ENCODE measurements at places on chromosomes 16 and 17.
A peak's percentile ranks its signal among the peaks of the same experiment; 100 is the strongest.

DNA sequence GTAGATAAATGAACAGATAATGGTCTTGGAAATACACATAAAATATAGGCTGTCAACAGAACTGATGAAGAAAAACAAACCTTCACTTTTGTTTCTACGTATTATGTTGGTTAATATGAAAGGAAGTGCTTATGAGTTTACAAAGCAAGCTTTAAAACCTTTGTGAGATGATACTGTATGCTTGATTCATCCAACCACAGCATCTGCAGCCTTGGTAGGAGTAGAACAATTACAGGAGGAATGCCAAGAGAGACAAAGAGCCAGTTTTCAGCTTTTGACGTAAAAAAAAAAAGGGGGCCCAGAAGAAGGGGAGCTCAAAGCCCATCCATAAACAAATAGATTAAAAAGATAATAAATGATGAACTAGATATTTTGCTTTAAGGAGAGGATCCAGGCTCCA, 13.3 kb downstream of the FAM20A start:
- DNase-seq = no peak

DNA sequence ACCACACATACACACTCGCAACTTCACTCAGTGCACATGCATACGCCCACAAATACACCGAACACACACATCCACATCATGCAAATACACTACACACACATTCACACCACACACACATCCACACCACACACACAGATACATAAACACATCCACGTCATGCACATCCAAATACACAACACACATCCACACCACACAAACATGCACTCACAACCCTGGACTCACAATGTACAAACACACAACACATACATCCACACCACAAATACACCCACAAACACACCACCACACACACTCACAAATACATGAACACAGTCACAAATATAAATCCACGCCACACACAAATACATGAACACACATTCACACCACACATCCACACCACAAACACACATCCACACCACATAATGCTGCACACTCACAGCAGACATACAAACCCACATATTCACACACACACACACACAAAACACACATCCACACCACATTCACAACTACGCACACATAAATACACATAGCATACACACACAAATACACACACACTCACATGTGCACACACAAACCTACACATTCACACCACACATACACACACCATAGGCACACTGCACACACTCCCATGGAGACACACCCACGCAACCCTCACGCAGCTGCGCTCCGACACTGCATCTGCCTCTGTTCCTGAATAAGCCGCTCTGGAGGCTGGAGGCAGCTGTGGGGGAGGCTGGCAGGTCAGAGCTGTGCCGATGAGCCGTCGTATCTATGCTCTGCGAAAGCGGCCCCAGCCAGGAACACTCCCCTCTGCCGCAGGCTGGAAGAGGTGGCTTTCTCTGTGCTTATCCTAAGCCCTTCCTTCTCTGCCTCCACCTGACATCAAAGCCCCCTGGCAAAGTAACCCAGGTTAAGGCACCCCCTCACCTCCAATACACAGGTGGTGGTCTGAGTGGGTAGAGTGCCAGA, 141.8 kb downstream of the GRIN2A start:
- no peak for DNase-seq

DNA sequence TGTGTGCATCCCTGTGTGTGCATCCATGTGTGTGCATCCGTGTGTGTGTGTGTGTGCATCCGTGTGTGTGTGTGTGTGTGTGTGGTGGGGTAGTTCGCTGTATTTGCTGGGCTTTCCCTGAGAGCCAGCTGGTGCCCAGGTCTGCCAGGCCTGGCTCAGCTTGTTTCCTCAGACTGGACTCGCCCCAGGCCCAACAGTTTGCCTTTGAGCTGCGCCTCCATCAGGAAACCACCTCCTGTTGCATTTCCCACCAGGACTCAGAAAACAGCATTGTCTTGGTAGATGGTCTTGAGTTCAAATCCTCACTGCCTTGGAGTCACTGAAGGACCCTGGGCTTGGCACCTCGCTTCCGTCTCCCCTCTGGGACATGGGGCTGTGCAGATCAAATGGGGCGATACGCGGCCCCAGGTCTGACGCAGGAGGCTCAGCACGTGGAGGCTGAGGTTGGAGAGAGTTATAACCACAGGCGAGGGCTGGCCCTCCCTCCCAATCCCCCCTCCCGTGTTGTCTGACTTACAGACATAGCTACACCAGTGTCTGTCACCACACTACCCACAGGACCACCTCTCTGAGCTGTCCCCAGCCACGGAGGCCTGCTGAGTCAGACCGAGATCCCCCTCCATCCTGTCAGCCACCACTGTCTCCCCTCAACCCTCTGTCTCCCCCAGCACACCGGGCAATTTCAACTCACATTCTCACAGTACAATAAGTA, 4.7 kb downstream of the ITGAE start:
- no peak for DNase-seq

GRCh38 chr17:67376737-67377487, at the start of gene PITPNC1:
TSS of gene PITPNC1 (plus strand) at chr17:67377281.
- peak; percentile 31 for DNase-seq

- no peak for DNase-seq
Measured at GRCh38 chr16:57409870-57410587, 5.5 kb downstream of the CCL17 start.

DNA sequence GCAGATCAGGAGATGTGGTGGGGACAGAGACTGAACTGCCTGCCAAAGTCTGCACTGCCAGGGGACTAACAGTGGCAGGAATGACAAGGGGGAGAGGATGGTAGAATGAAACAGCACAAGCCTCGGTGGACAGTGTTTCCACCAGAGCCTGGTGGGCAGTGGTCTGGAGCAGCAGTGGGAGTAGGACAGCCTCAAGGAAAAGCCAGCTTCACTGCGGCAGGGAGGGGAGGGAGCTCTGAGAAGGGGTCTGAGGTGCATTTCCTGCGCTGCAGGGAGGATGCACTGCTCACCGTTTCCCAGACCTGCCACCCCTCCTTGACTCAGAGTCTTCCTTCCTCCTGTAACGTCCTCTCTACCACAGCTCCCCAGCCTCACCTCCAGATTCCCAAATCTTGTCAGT, 33.8 kb downstream of the MARCHF10 start:
- DNase-seq = no peak

DNA sequence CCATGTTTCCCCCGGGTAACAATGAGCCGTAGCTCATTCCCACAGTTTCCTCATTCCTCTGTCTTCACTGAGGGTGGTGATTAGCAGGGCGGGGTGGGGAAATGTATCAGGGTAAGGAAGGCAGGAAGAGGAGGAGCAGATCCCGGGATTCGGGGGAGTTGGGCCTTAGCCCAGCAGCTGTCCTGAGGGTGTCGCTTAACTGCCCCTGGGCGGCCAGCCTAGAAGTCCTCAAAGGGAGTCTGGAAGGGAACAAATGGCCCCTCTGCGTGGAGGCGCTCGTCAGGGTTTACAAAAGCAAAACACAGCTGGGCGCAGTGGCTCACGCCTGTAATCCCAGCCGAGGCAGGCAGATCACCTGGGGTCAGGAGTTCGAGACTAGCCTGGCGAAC, 14.3 kb downstream of the MLYCD start:
- DNase-seq = no peak

DNA sequence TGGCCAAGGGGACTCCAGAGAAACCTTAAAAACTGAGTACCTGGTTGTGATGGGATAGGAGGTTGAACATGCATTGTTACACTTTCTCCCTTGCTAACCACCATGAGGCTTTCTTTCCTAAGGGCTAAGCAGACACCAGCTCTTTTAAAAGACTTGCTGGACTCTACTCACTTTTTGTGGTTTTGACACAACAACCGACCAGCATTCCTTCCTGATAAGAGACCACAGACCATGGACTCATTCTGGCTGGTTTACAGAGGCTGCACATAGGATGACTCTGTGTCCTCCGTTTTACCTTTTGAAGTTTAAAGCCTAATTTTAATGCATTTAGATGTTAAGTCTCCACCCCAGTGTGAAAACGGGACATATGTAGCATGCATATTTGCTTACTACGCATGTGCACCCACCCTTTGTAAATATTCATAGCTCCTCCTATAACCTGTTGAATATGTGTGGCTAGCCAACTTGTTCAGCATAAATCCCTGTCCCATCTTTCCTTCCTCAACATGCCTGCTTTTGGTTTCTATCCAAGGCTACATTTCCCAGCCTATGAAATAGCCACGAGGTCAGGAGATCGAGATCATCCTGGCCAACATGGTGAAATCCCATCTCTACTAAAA, 475.9 kb downstream of the GRIN2A start:
- DNase-seq = no peak

DNA sequence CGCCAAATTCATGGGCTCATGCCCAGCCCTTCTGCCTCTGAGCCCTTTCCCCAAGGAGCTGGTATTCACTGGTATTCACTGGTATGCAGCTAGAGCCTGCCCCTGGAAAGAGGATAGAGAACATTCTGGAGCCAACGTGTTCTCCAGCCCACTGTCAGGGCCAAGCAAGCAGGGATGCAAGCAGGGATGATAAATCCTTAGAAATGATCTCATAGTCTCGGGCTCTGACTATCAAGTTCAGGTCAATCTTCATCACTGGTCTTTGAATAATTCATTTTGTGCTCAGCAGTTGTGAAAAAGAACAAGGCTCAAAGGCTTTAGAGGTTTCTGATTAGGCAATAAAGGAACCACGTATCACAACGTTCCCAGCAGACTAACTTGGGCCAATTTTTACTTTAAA, 57.3 kb downstream of the CACNG5 start:
- DNase-seq = no peak

DNA sequence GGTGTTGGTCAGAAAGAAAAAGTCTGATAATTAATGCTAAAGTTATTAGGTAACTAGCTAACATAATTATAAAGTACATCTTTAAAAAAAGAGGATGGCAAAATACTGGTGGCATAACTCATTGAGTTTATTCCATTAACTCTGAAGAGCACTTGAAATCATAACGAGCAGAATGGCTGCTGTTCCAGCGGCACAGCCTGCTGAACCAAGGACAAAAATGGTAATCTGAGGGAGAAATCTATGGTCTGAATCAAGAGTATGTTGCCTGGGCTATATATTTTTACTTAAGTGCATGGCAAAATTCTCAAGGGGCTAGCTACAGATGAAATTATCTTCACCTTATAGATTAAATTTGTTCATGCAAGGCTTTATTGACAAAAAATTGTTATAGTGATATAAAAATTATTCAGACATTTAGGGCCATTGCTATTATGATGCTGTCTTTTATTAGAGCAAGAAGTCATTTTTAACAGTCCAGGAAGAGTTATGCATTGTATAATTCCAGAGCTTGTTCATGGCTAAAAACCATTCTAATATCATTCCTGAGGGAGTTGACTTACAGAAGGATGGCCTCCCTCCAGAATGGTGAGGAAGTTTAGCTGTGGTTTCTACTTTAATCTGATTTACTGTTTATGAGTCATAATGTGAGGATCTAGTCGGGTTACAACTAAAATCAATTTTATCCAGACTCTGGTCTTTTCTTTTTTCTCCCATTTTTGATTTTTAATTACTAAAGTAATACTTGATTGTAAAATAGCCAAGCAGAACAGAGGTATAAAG, 41.4 kb upstream of the ANKFN1 start:
- no peak for DNase-seq

GRCh38 chr17:77579131-77579530, 379.4 kb upstream of the TNRC6C start:
- no peak for DNase-seq

- no peak for DNase-seq
Measured at GRCh38 chr16:55091213-55091870, 160.7 kb downstream of the IRX5 start.

- DNase-seq = no peak
Measured at GRCh38 chr16:31005350-31006085, 4.9 kb downstream of the STX1B start.

GRCh38 chr17:2030779-2031163, 818 bp downstream of the DPH1 start:
- no peak for DNase-seq

DNA sequence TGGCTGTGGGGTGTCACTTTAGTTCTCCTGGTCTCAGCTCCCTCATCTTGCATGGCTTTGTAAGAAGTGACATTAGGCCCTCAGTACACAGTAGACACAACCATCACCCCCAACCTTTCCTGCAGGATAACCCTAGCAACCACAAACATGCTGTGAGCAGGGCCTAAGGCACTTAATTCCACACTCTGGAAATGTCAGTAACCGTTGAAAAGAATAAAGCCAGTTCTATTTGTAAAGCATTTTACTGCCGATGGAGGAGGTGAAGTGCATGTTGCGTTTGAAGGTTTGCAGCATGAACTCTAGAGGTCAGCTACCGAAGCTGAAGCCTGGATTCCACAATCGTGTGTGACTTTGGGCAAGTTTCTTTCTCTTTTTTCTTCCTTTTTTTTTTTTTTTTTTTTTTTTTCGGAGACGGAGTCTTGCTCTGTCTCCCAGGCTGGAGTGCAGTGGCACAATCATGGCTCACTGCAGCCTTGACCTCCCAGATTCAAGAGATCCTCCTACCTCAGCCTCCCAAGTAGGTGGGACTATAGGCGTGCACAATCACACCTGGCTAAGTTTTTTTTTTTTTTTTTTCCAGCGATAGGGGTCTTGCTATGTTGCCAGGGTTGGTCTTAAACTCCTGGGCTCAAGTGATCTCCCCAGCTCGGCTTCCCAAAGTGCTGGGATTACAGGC, 26.1 kb upstream of the TOB1 start:
- DNase-seq = no peak

- no peak for DNase-seq
Measured at GRCh38 chr17:48530887-48531272, at the start of gene HOXB1. TSS of gene HOXB1 (minus strand) at chr17:48531011. CDS start at chr17:48530904, 107 bp downstream.

DNA sequence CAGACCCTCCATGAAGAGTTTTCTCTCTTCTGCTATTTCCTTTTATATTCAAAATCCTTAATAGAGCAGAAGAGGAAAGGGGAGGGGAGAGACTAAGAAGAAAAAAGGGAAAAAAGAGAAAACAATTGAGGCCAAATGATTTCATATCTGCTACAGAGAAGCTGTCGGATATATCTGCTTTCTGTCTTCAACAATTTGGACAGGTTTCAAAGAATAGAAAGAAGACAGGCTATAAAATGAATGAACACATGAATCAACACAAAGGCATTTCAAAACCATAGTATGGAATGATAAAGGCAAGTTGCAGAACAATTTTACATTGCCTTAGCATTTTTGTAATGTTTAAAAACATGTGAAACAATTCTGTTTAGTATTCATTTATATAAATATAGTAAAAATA, 4.7 kb upstream of the CMTR2 start:
- no peak for DNase-seq
